ENCODE measurements at places on chromosomes 3 and 15. TPM values are rescaled to one million over a fixed set of nuclear protein-coding genes. Genes with fewer than 3 reads are reported as not detected.
A peak's percentile ranks its signal among the peaks of the same experiment; 100 is the strongest.

DNA sequence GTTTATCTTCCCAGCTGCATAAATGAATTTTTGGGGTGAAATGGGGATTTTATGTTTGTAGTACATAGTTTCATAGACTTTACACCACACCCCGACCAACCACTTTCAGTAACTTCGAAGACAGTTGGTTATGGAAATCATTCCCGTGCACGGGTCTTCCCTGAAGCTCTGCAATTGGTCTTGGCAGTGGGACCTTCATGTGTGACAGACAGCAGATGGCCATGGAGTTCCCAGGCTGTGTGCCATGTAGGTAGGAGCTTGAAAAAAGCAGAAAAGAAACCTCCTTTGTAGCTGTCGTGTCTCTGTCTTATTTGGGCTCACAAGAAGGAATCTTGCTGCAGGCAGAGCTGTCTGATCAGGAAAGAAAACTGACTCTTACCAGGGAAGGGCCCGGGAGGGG, 25.9 kb downstream of the EXOG start:
- no peak overlapping the region for H3K27ac ChIP-seq
- H3K36me3 ChIP-seq = peaks cover 44% of the 10 kb centered on the region
- H3K4me1 ChIP-seq = peaks cover 26% of the 10 kb centered on the region
- no peak overlapping the region for H3K4me3 ChIP-seq

GRCh38 chr15:28885630-28886430, at the start of gene APBA2:
Gene APBA2 (plus strand): TSS chr15:28885974. CDS start chr15:29053885, 167,911 bp downstream.
- no peak within 1 kb of the TSS for H3K27ac ChIP-seq
- DNase-seq = peak; percentile 18
- peaks cover 11% of the 10 kb centered on the region for H3K4me1 ChIP-seq
- peaks cover 27% of the 10 kb centered on the region for H3K27me3 ChIP-seq
- no peak within 1 kb of the TSS for H3K4me3 ChIP-seq

DNA sequence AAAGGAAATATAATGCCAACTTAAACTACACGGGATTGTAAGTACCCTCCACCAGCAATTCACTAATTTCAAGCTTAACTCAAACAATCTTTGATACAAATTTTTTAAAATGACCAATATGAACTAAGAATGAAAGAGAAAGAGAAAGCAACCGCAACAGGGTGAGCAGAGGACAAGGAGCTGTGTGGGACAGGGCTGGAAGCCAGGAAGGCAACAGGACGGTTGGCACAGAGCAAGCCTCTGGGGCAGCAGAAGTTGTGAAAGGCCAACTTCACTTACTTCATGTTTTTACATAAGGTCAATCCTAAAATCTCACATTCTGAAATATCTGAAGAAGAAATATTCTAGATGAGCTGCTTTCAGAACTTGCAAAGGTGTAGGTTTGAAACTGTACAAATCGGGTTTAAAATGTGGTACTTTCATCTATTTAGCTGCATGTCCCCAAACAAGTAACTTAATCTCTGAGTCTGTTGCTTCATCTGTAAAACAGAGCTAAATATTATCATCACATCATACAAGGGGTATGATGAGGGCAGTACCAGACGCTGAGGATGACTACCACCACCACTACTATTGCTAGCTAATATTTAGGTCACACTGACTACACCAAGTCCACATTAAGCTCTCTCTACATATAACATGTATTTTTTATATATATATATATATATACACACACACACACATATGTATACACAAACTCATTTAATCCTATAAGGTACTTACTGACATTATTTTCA, 101.7 kb downstream of the IGSF11 start:
- peaks cover 1% of the 10 kb centered on the region for H3K4me1 ChIP-seq
- no peaks in the 10 kb centered on the region for H3K27me3 ChIP-seq
- H3K36me3 ChIP-seq = no peaks in the 10 kb centered on the region

- H3K36me3 ChIP-seq = no peaks in the 10 kb centered on the region
- H3K4me1 ChIP-seq = peaks cover 10% of the 10 kb centered on the region
- H3K27me3 ChIP-seq = peaks cover 10% of the 10 kb centered on the region
- H3K27ac ChIP-seq = peak overlapping the region; percentile 15
- H3K4me3 ChIP-seq = peak overlapping the region; percentile 81
- DNase-seq = peak; percentile 17
Observed at GRCh38 chr3:155805204-155805801, 775 bp downstream of the C3orf33 start.

- no peaks in the 10 kb centered on the region for H3K36me3 ChIP-seq
- H3K4me3 ChIP-seq = no peak overlapping the region
- H3K27me3 ChIP-seq = no peaks in the 10 kb centered on the region
- no peak for DNase-seq
Observed at GRCh38 chr15:29476503-29477080, 207.0 kb upstream of the NSMCE3 start.

Gene OR5K2
- total RNA-seq = not detected

Gene SPINK8
- not detected for total RNA-seq

Gene GATA2
- total RNA-seq = 0.08 TPM

Gene ALDH1A2
- total RNA-seq = 0.63 TPM

Gene RHOA
- 505 TPM for total RNA-seq

Gene ARIH2
- total RNA-seq = 100 TPM

Gene ZMYND10
- 1.7 TPM for total RNA-seq

Data from activated CD4-positive, alpha-beta memory T cell treated with anti-CD3 and anti-CD28 coated beads, Interleukin-2, amount 10 ng/mL, durations not matched to agents 7 days and 5 days (primary cell).